Mucosa of gallbladder (tissue), 1 donor: ENCODE measurements at places on chromosomes 5 and 9. TPM values are rescaled to one million over a fixed set of nuclear protein-coding genes. Genes with fewer than 3 reads are reported as not detected.

GRCh38 chr5:39201781-39202596 is 17.4 kb downstream of the FYB1 start:
- DNase-seq, result no peak

DNA sequence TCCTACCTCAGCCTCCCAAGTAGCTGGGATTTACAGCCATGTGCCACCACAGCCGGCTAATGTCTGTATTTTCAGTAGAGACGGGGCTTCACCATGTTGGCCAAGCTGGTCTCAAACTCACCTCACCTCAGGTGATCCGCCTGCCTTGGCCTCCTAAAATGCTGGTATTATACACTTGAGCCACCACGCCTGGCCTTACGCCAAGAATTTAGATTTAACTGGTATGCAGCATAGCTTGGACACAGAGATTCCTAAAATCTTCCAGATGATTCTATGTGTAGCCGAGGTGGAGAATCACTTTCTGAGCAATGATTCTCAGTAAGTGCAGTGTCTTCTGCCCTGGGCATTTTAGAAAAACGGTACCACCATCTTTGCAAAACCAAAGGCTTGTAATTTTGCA is 74.1 kb downstream of the HABP4 start:
- DNase-seq, result no peak

The GPR150 gene
- not detected for total RNA-seq

GRCh38 chr5:149849966-149850910 is 94.4 kb downstream of the PDE6A start:
- no peak for DNase-seq

GRCh38 chr9:133459476-133460404 is at the start of gene CACFD1:
Gene CACFD1, plus strand, starts transcription at chr9:133459978. Its CDS starts 89 bp downstream, at chr9:133460067.
- DNase-seq, result peak; percentile 97

GRCh38 chr9:86942281-86943200 is 4.8 kb downstream of the GAS1 start:
- DNase-seq, result no peak

GRCh38 chr9:106878934-106879333 is 16.0 kb downstream of the ZNF462 start:
- DNase-seq, result peak; percentile 85

GRCh38 chr5:56876327-56876726 is 33.1 kb upstream of the SETD9 start:
- no peak for DNase-seq

GRCh38 chr9:19231904-19232822 is 1.7 kb downstream of the DENND4C start:
- no peak for DNase-seq

DNA sequence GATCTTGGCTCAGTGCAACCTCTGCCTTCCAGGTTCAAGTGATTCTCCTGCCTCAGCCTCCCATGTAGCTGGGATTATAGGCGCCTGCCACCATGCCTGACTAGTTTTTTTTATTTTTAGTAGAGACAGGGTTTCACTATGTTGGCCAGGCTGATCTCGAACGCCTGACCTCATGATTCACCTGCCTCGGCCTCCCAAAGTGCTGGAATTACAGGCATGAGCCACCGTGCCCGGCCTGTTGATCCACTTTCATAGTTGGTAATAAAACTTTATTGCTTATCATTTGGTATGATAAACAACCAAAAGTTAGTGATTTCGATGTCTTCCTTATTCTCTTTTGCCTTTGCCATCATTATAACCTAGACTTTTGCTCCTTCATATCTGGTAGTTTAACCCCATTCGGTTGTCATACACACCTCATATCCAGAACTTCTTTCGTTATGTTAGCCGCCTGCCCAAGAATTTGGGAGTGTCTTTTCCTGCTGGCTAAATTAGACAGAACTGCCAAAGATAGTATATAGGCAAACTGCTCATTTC is 45.0 kb downstream of the UBE2R2 start:
- no peak for DNase-seq

GRCh38 chr5:66459728-66460127 is 136.5 kb upstream of the MAST4 start:
- DNase-seq, result no peak

The TRUB2 gene
- 21.8 TPM for total RNA-seq

DNA sequence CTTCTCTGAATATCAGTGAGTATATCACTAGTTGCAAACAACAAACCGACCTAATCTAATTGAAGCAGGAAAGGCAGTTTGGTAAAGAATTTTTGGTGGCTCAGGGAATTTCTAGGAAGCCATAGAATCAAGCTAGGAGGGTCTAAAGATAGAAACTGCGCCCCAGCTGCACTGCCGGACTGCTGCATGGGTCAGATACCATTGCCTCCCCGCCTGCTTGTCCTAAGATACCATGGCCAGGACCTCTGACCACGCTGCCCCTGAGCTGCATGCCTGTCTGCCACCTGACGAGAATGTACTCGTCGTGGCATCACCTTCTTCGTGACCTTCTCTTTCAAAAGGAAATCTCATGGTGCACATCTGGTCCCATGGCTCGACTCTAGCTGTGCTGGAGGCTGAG is 439.0 kb downstream of the ZSWIM6 start:
- no peak for DNase-seq

DNA sequence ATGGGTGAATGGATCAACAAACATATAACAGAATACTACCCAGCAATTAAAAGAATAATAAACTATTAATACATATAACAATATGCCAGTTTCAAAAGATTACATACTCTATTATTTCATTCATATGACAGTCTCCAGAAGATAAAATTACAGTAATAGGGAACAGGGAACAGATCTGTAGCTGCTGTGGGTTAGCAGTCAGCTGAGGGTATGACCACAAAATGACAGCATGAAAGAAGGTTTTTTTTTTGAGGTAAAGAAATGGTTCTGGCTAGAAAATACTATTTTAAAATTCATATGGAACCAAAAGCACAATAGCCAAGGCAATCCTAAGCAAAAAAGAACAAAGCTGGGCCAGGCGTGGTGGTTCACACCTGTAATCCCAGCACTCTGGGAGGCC is 73.0 kb upstream of the NR5A1 start:
- DNase-seq, result no peak

DNA sequence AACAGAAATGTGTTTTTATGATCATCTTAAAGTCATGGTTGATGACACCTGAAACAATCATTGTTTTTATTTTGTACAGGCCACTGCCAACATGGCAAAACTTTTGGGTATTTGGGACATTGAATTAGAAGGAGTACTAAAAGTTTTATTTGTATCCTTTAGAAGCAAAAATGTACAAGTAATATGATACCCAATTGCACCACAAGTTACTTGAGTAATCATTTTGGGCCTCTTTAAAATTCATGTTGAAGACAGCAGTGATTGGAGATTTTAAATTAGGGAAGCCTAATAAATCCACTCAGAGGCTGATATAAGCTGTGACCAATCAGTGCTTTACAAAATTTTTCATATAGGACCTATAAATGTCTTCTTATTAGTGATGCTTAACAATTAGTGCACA is 212.9 kb downstream of the MARCHF11 start:
- DNase-seq, result no peak

- DNase-seq, result peak; percentile 51
Measured at GRCh38 chr9:87336914-87337333, 160.7 kb upstream of the DAPK1 start.

GRCh38 chr5:136086783-136087566 is 45.7 kb upstream of the SMAD5 start:
- no peak for DNase-seq

GRCh38 chr9:113577525-113578261 is 114.2 kb downstream of the RGS3 start:
- no peak for DNase-seq

The CER1 gene
- total RNA-seq, result not detected

- DNase-seq, result no peak
Measured at GRCh38 chr5:134902071-134902801, 2.7 kb upstream of the PCBD2 start.

DNA sequence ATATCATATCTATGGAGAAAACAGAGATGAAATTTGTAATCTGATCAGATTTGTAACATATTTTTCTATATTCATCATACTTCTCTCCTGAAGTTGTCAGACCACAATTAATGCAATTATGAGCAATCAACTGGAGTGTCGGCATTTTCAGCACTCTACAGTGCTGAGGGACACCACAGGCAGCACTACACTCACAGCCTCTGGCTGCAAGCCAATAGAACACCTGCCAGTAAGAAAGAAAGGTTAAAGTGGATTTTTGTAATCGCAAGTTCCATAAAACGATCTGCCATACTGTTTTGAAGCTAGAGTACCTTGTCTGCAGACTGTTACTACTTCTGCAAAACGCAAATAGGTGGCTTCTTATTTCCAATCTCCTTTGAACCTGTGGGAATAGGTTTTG is 147.6 kb downstream of the ADAMTS6 start:
- DNase-seq, result no peak

GRCh38 chr5:33261305-33261704 is 179.5 kb upstream of the TARS1 start:
- no peak for DNase-seq

DNA sequence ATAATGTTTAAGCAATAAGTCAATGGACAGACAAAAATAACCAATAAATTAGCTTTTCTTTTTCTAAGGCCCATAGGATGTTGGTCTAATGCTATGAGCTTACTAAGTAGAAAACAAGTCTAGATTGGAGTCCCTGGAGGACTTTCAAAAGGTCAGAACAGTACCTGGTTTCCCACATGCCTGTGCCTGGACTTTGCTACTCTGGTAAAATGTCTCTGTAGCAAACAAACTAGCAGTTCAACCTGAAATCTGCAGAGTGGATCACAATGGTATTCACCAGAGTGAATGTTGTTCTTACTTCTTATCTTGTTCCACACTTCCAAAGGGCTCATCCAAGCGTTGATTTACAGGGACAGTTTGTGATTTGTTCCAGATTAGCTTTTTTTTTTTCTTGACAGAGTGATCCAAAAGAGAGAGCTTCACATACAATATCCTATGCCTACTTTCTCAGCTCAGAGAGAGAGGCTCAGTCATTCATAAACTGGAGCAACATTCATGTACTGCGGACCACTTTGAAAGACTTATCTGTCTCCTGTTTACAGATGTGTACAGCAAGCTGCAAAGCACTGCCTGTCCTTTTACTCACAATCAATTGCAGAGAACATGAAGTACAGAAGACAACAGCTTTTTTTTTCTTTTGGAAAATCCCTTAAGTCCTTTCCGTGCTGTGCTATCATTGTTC is 466.1 kb downstream of the SPATA31D1 start:
- no peak for DNase-seq

DNA sequence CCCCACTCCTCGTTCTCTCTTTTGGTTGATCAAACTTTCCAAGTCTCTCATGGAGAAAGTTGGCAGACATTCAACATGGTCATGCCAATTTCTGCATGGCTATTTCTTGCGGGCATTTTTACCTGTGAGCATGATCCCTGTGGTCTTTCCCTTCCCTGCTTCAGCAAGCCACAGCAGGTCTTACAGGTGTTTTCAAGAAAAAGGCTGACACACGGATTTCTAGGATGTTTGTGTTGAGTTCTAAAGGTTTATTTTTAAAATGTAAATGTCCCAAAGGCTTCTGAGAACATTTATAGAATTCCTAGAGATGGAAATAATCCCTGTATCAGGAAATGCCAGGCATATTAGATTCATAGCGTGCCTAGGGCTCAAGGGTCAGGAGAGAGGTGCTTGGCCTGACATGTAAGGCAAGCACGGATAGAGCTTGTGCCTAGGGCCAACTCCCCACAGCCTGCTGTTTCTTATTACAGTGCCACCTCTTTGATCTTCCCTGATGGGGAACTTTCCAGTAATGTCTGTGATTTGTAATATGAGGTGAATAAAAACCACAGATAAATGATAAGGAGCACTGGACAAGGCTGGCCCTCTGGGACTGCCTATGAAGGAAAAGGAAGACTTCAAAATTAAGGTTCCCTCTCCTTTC is 79.8 kb downstream of the MUSK start:
- DNase-seq, result no peak

The SLC6A3 gene
- total RNA-seq, result 0.23 TPM

The C7 gene
- total RNA-seq, result 355 TPM

The DRD1 gene
- 0.81 TPM for total RNA-seq

The SLU7 gene
- total RNA-seq, result 48.0 TPM

DNA sequence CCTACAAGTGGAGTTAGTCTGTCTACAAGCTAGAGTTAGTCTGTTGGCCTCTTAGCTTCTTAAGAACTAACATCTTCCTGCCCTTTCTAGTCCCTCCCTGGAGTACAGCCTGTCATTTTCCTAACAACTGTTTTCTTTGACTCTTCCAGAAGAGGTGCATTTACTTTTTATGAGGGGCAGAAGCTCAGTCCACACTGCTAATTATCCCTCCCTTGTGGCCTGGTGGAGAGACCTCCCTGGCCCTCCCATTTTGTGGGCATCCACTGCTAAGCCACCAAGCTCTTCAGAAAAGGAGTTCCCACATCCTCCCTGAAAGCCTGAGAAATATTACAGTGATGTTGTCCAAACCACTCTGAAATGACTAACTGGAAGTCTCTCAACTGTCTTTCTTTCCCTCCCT is 8.0 kb downstream of the MAP1B start:
- DNase-seq, result no peak

- no peak for DNase-seq
Measured at GRCh38 chr5:64615895-64616294, 74.4 kb upstream of the SHISAL2B start.

The DNAH5 gene
- total RNA-seq, result 1.8 TPM

The PRXL2C gene
- 11.5 TPM for total RNA-seq

The OMD gene
- total RNA-seq, result 4.8 TPM

DNA sequence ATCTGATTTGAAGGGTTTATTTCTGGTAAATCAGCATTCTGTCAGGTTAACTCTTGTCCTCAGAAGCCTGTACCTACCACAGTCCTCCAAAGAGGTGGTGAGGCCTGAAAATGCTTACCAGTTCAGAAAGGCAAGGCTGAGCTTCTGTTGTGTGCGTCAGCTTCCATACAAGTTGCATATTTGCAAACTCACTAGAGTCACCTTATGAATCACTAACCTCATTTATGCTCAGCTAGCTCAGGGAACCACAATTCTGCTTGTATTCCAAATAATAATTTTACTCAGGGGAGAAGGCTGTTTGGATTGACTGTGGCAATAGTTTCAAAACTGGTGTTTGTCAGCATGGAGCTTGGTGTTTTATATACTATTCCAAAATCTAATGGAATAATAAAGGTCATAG is 355.1 kb upstream of the RFX3 start:
- DNase-seq, result no peak

- no peak for DNase-seq
Measured at GRCh38 chr9:116003397-116003796, 150.2 kb upstream of the PAPPA start.

- DNase-seq, result no peak
Measured at GRCh38 chr5:29568028-29568427, 1625.5 kb upstream of the CDH6 start.

- DNase-seq, result no peak
Measured at GRCh38 chr5:149282027-149282965, 10.6 kb downstream of the AFAP1L1 start.
